HFFc6 (cell line): ENCODE measurements at places on chromosomes 2 and 18.

- peak; percentile 38 for DNase-seq
Measured at GRCh38 chr2:168528469-168528868, 72.4 kb downstream of the CERS6 start.

DNA sequence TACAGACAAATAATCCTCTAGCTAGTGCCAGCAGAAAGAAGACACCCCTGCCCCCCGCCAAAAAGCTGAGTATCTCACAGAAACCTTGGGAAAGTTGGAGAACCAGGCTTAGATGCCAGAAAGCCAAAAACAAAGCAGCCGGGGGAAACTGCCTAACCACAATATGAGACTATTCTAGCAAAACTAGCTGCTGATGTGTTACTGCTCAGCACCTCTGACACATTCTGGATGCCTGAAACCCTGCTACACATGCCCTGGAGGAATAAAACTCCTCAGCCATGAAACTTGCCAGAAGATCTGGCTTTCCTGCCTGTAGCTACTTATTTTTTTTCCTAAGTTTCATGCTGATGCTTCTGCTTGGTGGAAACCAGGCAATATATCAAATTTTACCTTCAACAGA lies 122.7 kb upstream of the GCFC2 start:
- no peak for DNase-seq

GRCh38 chr2:129758784-129759471 lies 220.5 kb upstream of the RAB6C start:
- no peak for DNase-seq

- no peak for DNase-seq
Measured at GRCh38 chr2:37852585-37853014, 72.5 kb upstream of the RMDN2 start.

DNA sequence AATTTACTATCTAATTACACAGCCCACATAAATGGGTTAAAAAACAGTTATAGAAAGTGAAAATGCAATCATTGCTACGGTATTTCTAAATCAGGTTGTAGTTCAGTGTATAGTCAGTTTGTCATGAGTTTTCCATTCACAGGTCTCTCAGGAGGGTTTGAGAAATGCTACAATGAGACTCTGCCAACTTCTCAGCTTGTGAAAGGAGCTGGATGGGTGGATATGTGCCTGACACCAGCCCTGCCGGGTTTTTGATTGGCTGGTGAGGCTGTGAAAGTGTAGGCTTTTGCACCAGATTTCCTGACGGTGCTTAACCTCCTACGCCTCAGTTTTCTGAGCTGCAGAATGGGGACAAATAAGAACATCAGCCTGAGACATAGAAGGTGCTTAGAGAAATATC lies 102.6 kb upstream of the SMIM21 start:
- DNase-seq = no peak

DNA sequence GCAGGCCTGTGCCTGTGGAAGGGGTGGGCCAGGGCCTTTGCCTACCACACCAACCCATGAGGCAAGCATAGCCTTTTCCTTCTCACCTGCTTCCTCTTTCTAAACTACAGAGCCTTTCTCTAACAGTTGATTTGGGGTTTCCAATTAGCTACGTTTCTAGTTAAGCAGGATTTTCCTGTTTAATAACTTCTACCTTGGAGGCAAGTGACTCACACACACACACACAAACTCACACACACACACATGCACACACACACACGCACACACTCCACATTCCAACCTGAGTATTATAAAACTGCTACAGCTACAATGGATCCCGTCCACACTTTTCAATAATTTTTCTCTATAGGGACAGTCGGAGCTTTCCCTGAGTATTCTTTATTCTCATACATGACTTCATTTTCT lies 84.9 kb downstream of the SOX11 start:
- no peak for DNase-seq

GRCh38 chr2:174495365-174496012 lies 8.7 kb upstream of the GPR155 start:
- no peak for DNase-seq

- DNase-seq = no peak
Measured at GRCh38 chr2:35255826-35256225, 1099.8 kb upstream of the CRIM1 start.

- no peak for DNase-seq
Measured at GRCh38 chr2:47401789-47402554, 984 bp upstream of the MSH2 start.

- DNase-seq = no peak
Measured at GRCh38 chr2:583666-584065, 93.5 kb downstream of the TMEM18 start.
